ENCODE measurements at places on chromosomes 4 and X. TPM values are rescaled to one million over a fixed set of nuclear protein-coding genes. Genes with fewer than 3 reads are reported as not detected.

- DNase-seq, result no peak
These were observed 138.6 kb downstream of the AFF1 start for GRCh38 chr4:87073199-87074120.

DNA sequence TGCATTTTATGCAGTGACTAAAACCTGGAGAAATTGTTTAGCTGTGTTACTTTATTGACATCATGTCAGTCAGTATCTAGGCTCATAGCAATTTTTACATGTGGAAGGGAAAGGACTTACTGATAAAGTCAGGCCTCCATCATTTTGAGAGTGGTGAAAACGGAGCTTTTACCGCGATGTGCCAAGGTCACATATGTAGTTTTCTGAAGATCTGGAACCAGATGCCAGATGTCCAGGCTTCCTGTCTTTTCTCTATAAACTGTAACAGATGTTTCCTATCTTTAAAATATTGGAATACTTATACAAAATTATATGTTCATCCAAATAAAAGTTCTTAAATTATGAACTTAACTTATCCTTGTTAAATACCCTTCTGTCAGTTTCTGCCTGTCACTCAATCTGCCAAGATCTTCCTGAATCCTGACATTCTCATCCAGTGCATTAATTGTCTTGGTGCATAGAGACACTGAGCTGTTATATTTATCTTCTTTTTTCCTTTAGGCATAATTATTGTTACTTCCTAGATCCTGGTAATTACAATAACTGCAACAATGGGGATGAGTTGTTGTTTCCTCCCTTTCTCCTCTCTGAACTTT is 1646.2 kb upstream of the TENM3 start:
- DNase-seq, result no peak

Gene FAM236C
- total RNA-seq, result not detected

Gene RHOXF1
- total RNA-seq, result not detected

Gene PPP4R3C
- not detected for total RNA-seq

DNA sequence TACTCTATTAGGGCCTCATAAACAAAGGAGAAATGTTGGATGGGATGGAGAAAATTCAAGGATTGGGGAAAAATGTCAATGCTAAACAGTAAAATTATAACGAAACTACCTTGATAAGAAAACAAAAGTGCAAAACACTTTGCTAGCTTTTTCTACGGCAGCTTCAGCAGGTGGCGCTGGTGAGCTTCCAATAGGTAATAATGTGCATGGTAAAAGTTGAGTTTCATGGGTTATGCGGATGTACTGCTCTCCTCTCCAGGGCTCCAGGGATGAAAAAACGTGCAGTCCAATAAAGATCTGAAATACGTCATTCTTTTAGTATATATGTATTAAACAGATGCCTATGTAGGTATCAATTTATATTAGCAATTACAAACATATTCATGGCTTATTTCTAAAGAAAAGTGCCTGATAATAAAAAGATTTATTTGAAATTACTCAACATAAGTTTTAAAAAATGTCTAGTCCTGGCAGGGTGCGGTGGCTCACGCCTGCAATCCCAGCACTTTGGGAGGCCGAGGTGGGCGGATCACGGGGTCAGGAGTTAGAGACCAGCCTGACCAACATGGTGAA is 239.6 kb downstream of the GRXCR1 start:
- DNase-seq, result peak; percentile 81

GRCh38 chr4:128228845-128229795 is 58.5 kb downstream of the PGRMC2 start:
- no peak for DNase-seq

DNA sequence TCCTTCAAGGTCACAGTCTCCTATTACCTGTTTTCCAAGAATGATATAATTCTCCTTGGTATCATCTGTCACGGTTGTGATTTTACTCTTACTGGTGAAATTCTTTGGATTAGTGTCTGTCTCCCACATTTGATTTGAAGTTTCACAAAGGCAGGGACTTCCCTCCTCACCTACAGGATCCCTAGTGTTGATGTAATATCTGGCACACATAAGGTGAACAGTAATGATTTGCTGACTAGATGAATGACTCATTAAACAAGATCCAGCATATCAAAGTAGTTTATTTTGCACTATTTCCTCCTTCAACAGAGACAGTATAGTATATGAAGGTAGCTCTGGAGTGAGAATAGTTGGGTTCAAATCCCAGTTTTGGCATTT is 135.3 kb upstream of the IL1RAPL2 start:
- no peak for DNase-seq

DNA sequence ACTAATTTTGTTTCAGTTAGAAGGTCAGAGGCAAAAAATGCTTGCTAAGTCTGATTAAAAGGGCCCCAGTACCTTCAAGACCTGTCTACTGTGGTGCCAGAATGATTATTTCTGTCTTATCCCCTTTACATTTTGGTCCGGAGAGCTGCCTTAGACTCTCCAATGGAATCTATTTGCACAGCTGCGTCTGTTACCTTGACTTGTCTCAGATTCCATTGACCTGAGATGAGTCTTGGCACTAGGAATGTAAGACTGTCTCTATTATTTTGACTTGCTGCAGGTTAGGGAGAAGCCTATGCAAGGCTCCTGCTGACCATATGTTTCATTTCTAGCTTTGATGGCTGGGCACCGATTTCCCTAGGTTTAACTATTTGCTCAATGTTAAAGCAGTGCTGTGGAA is 457.6 kb downstream of the KCTD8 start:
- DNase-seq, result peak; percentile 2

GRCh38 chr4:17033768-17034181 is 135.3 kb upstream of the LDB2 start:
- peak; percentile 14 for DNase-seq

- peak; percentile 48 for DNase-seq
These were observed 290.6 kb upstream of the GRID2 start for GRCh38 chr4:92012899-92013867.

All from stomach (tissue), 19 donors.